Suppressor macrophage treated with lipopolysaccharide for 4 hours (primary cell): ENCODE measurements at places on chromosomes 2 and 18.
A peak's percentile ranks its signal among the peaks of the same experiment; 100 is the strongest.

DNA sequence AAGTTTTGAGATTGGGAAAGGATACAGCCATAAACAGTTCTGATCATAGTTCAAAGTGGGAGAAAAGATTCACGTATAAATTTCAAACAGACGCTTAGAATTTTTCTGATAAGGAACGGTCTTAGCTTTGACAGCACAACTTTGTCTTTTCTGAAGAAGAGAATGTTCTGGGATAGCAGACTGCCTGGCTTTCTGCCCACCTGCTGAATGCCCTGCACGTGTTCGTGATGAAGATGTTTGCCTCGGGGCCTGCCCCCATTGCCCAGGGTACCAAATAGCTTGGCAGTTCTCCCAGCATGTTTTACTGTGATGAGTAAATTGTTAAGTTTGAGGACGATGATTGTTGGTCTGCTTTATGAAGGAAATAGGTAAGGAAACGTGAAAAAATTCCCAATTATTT lies 4.6 kb downstream of the MRPL33 start:
- DNase-seq, result no peak

DNA sequence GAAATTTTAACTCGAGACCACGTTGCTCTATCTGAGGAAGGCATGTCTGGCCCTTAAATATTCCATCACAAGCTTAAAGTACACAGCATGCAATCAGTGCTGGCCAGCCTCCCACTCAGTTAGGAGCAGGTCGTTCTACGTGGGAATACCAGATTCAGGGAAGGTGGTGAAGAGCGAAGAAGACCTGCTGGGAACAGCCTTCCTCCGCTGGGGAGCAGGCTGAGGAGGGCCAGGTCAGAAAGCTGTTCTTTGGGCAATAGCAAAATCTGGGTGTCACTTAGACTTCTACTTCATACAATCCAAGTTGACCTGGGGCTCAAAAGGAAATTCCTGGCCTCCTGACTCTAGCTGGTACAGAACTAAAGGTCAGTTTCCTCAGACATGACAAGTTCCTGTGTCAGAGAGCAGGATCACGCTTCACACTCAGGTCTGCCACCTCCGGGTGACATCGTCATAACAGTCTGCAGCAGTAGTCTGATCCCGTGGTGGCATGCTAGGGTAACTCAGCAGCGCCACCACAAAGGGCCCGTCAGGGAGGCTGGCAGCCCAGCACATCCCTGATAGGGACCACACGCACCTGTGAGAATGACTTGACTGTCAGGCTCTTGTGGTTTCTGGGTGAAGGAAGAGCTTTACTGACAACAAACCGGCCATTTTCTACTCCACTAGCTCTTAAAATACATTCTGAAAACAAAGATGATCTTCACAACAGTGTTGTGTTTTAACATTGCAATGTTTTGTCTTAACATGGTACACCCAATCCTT lies 35.2 kb upstream of the NAPG start:
- peak; percentile 52 for DNase-seq

- DNase-seq, result peak; percentile 7
Observed at GRCh38 chr2:210442878-210443277, 33.7 kb downstream of the LANCL1 start.

- no peak for DNase-seq
Observed at GRCh38 chr2:10792001-10792634, 20.5 kb downstream of the PDIA6 start.

DNA sequence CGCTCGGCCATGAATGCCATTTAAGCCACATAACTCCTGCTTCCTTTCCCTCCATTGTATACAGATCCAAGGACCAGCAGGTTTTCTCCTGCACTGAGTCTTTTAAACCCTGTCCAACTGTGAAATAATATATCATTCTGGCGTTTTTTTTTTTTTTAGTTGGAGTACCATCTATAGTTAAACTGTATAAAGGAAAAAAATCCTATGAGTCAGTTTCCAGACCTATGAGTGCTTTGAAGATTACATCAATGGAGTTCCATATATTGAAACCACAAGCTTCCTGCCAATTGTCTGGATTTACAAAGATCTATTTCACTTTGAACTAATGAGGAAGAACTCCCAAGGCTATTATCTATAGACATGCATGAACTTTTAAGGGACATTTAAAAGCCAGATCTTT lies 2.4 kb upstream of the MALT1 start:
- peak; percentile 79 for DNase-seq

DNA sequence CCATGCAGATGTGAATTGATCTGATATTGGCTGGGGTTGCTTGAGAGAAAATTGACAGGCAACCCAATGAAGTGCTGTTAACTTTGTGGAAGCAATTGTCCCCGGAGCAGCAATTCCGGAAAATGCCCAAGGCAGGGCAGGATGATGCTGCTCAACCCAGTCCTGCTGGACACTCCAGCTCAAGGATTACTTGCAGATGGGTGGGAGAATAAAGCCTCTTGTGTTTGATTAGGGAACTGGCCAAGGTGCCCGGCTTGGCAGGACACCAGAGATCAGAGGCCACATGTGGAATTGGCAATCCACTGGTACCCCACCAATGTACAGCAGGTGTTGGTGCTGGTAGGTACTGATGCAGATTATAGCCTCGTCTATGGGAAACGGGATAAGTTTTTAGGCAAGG lies 12.3 kb upstream of the C2orf42 start:
- no peak for DNase-seq

DNA sequence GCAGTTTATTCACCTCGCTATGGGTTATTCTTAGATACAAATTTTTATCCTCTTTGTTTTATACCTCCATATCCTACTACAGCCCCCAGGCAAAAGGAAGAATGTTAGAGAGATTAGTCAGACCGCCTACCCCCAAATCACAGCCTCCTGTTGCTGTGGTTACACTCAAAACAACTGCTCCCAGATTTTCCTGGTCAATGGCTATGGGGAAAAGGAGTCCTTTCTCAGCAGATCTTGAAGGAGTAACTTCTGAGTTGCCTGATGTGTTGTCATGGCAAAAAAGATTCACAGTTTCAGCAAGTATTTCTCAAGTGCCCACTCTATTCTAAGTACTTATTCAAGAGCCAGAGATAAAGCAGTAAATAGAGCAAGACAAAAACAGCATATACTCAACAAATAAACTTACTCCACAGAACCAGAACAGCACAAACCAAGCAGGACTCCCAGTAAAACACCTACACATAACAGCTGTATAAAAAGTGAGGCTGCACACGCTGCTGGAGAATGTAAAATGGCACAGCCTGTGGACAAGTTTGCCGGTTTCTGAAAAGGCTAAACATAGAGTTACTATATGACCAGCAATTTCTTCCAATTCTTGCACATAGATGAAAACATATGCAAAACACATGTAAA lies 104.8 kb downstream of the NOL10 start:
- no peak for DNase-seq

- DNase-seq, result no peak
Observed at GRCh38 chr18:77762014-77762413, 512.4 kb downstream of the GALR1 start.
